ENCODE measurements at places on chromosomes 11 and 22. TPM values are rescaled to one million over a fixed set of nuclear protein-coding genes. Genes with fewer than 3 reads are reported as not detected.
A peak's percentile ranks its signal among the peaks of the same experiment; 100 is the strongest.

The C1QTNF5 gene
- 14.4 TPM for total RNA-seq

DNA sequence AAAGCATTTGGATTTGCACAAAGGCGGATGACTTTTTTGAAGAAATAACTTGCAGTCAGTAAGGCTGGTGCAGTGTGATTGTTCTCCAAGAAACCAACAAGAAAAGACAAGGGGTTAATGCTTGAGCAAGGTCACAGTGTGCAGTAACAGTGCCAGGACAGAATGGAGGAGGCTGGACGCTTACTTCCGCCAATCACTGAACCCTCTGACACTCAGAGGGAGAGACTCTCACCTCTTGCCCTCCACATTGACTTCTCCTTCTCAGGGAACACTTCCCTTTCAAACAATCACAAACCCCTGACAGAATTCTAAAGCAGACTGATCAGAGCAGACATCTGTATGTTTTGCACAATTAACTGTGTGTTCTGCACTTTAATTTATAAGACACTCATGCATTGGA lies 228.4 kb downstream of the BLID start:
- no peak for DNase-seq

The SYNGR1 gene
- 41.3 TPM for total RNA-seq

The IFTAP gene
- total RNA-seq: 44.6 TPM

DNA sequence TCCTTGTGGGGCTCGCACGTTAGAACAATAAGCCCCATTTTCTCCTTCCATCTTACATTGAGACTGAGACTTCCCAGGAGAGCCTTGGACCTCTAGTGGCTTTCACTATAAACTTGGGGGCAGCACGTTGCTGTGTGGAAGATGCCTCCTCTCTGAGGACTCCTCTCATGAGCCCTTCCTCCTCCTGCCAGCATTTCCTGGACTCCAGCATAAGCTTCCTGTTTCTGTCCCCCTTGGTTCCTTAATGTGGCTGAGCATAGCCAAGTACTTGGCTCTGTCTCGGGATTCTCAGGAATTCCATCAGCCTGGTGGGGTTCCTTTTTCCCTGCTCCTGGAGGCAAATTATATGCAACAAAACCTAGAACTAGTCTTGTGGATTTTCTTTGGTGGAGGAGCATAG lies 38.8 kb upstream of the UBASH3B start:
- no peak for DNase-seq

DNA sequence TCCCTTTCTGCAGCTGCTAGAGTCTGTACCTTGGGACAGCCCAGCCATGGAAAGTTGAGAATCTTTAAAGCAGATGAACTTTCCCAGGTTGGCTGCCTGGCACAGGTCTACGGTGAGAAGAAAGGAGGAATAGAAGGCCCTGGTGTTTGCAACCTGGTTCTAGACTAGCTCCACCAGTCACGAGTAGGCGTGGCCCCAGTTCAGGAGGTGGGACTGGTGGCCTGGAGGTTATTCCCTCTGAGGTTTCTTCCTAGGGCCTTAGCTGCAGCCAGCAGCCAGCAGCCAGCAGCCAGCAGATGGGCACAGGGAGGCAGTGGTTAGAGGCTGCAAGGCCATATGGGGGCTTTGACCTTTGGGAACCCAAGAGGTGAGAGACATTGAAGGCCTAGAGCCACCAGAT lies 40.9 kb downstream of the PRDM11 start:
- no peak for DNase-seq

- no peak for DNase-seq
Measured at GRCh38 chr11:32044158-32044863, 46.6 kb upstream of the RCN1 start.

The CDKN1C gene
- total RNA-seq: 42.0 TPM

DNA sequence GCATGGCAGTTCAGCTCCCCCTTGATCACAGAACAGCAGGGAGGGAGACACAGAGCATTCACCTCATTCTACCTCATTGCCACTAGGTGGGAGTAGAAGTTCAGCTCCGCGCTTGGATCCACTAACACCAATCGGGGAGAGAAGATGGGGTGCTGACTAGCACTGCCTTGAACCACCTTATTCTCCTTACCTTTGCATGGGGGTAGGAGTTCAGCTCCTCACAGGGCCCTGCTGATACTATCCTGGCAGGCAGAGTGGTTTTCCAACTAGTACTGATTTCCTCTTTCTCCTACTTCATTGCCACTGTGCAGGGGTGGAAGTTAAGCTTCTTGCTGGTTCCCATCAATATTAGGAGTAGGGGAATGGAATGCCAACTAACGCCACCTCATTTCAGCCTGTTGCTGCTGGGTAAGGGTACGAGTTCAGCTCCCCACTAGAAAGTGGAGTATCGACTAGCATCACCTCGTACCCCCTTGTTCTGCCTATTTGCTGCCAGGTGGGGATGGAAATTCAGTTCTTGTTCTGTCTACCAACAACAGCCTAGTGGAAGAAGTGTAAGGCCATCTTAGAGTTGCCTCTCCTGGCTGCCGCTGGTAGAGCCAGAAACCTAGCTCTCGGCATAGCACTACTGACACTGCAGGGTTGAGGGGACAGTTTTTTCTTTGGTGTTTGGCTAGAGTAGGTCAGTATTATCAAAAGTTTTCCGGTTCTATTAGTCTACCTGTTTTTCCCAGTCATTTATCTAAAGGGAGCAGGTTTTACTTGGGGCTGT lies 550.9 kb upstream of the CCDC90B start:
- no peak for DNase-seq

The GDPD4 gene
- total RNA-seq: not detected

DNA sequence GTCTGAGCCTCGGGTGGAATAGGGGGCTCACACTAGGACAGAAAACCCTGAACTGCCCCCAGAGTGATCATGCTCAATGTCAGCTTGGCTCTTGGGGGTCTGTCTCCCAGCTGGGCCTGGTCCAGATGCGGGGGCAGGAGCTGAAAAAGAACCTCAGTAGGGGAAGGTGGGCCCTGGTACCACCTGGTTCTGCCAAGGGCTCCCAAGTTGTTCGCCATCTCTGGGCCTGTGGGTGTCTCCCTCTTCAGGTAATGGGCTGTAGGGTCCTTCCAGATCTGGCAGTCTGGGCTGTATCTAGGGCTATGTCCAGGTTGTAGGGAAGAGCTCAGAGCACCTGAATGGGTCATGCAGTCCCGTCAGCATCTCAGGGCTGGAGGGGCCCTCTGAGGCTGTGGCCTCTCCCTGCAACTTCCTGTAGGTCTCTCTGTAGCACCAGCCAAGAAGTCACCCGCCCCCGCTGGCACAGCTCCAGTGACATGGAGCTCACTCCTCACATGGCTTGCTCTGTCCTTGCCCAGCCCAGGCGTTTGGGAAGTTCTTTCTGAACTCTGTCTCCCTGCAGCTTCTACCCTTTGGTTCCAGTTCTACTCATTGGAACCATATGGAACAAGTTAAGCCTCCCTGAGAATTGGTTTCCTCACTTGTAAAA lies 33.0 kb upstream of the SOX10 start:
- peak; percentile 90 for DNase-seq
